ENCODE measurements at places on chromosomes 11 and 22. TPM values are rescaled to one million over a fixed set of nuclear protein-coding genes. Genes with fewer than 3 reads are reported as not detected.

TNNT3 gene
- total RNA-seq: not detected

SGSM1 gene
- 0.07 TPM for total RNA-seq

STIM1 gene
- total RNA-seq: 60.1 TPM

DNA sequence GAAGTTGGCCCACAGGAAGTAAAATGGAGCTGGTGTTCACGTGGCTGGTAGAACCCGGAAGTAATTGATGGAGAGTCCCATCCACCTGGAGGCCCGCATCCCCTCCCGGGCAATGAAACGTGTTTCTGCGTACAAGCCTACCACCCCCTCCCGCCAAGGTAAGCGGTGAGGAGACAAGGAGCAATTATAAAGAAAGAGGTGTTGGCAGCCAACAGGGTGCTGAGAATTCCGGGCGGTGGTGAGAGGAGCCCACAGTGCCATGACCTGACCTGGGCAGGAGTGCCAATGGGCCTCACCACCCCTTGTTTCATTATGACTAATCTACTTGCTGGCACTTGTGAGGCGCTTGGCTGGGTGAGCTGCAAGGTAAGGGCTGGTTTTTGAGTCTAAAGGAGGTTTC, 83.8 kb upstream of the BID start:
- no peak overlapping the region for H3K4me3 ChIP-seq
- H3K36me3 ChIP-seq: no peaks in the 10 kb centered on the region
- no peak for DNase-seq
- H3K27ac ChIP-seq: no peak overlapping the region

GRCh38 chr22:44329179-44329796, 16.5 kb upstream of the SHISAL1 start:
- H3K36me3 ChIP-seq: no peaks in the 10 kb centered on the region
- no peak overlapping the region for H3K27ac ChIP-seq
- H3K4me1 ChIP-seq: no peaks in the 10 kb centered on the region
- peaks cover 66% of the 10 kb centered on the region for H3K27me3 ChIP-seq
- peak; percentile 51 for DNase-seq
- H3K4me3 ChIP-seq: no peak overlapping the region

DNA sequence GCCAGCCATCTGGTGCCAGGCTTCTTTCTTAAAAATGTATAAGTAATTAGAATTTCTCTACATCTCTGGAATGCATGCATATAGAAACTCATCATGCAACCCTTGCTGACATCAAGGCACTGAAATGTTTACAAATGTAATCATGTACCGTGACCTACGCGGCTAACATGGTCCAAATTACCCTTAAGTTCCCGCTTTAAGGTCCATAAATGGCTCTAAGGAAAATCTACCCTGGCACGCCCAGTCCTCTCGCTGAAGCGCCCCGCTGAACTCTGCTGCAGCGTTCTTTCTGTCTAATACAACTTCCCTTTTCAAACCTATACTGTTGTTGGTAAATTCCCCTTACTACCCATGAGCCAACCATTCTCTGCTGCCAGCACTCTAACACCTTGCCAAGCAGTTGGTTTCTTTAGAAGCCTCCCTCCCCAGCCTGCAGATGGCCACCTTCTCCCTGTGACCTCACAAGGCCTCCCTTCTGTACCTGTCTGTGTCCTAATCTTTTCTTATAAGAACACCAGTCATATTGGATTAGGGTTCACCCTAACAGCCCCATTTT, 13.5 kb upstream of the HMOX1 start:
- H3K36me3 ChIP-seq: peaks cover 8% of the 10 kb centered on the region
- H3K4me1 ChIP-seq: peaks cover 16% of the 10 kb centered on the region

DNA sequence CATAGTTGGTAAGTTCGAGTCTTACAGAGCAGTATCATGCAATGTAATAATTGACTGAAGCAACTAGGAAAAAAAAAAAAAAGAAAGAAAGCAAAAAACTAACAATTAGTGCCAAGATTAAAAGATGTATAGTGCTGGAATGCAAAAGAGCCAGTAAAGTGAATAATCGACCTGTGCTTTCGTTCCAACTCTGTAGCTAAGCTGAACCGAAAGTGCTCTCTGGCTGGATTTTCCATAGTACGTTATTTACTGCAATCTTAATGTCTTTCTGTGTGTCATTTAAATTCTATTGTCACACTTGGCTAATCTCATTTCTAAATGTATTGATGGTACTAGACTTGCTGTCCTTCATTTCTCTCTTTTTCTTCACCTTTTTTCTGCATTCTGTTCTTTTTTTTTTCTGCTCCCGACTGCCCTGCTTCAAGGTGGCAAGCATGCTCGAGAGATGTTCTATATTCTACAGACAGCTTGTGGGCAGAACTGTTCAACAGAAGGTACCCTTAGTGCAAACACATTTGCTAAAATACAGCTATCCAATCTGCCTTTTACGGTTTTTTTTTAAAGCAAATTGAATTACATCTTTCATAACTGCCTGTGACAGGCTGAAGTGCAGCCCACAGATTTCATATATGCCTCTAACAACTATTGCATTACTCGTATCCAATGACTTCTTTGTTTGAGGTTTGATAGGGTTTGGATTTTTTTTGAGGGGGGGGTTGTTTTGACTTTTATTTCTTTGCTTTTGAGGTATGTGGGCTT, 204.2 kb upstream of the MTNR1B start:
- no peaks in the 10 kb centered on the region for H3K4me1 ChIP-seq
- no peak overlapping the region for H3K27ac ChIP-seq
- H3K36me3 ChIP-seq: no peaks in the 10 kb centered on the region
- no peak overlapping the region for H3K4me3 ChIP-seq

DNA sequence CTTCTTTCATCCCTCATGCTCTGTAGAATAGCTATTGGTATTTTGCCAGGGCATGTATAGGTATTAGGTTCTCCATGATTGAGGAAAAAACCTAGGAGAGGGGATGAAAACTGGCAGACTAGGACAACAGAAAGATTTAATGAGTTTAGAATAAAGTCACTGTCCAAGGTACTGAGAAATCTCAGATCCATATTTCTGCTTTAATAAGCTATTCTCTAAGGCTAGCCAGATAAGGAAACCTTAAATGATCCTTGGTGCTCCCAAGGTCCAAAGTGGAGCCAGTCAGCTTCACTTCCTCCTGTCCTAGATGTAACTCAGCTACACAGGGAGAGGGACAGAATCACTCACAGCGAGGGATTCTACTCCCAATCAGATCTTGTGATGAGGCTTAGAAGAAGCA, 13.7 kb upstream of the CSNK2A3 start:
- no peaks in the 10 kb centered on the region for H3K4me1 ChIP-seq
- no peak for DNase-seq
- no peaks in the 10 kb centered on the region for H3K36me3 ChIP-seq
- H3K4me3 ChIP-seq: no peak overlapping the region
- no peaks in the 10 kb centered on the region for H3K27me3 ChIP-seq

DNA sequence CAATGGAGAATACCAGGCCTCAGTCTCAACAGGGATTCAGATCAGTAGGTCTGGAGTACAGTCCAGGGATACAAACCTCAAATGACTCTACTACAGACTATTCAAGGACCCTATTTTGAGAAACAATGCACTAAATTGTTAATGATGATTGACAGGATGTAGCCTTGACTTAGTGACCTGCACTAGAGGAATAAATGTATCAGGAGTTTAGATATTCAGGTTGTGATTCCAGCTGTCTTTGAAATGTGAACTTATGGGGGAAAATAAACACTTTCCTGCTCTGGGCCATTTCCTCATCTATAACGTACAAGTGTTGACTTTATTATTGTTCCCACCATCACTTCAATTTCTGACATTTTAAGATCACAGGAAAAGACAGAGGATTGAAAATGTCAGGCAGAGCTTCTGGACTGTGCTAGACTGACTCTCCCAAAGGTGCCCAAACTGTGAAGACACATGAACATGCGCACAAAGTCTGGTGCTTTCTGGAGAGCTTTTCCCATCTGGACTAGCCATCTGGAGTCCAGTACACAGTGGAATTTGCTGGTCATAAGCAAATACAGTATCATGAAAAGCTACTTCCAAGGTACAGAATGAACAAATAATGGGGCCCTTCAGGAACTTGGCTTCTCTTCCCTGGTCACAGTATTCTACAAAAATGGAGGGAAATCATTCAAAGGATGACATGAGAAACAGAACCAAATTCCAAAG, 110.4 kb downstream of the USP35 start:
- peaks cover 14% of the 10 kb centered on the region for H3K4me1 ChIP-seq
- no peak for DNase-seq
- no peak overlapping the region for H3K4me3 ChIP-seq
- no peak overlapping the region for H3K27ac ChIP-seq
- H3K36me3 ChIP-seq: no peaks in the 10 kb centered on the region
- H3K27me3 ChIP-seq: no peaks in the 10 kb centered on the region

DNA sequence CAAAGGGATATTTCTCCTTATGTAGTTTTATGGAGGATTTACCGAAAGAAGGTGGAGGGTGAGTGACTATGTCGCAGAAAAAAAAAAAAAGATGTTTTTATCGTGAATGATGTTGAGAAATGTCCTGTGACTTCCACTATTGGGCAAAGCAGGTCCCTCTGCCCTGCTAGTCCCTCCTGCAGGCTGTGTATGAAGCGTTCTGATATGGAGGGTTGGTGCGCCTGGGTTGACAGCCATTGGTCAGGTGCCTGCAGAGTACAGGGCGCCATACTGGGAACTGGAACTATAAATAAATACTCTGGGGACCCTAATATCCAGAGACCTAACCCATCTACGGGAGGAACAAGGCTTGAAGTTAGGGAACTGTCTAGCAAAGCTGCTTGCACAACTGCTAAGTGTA, 1.5 kb downstream of the IL17RA start:
- H3K4me3 ChIP-seq: peak overlapping the region; percentile 89
- peaks cover 13% of the 10 kb centered on the region for H3K4me1 ChIP-seq
- H3K27ac ChIP-seq: no peak overlapping the region
- DNase-seq: no peak
- peaks cover 23% of the 10 kb centered on the region for H3K36me3 ChIP-seq

GRCh38 chr11:73249304-73249703, 22.8 kb upstream of the P2RY6 start:
- H3K4me3 ChIP-seq: no peak overlapping the region
- no peak overlapping the region for H3K27ac ChIP-seq
- peaks cover 10% of the 10 kb centered on the region for H3K4me1 ChIP-seq
- no peak for DNase-seq

- H3K36me3 ChIP-seq: no peaks in the 10 kb centered on the region
- H3K4me3 ChIP-seq: no peak overlapping the region
- H3K27ac ChIP-seq: no peak overlapping the region
These were observed 58.9 kb downstream of the LDLRAD3 start for GRCh38 chr11:36002796-36003195.

GRCh38 chr11:112555491-112556364, 295.1 kb upstream of the PLET1 start:
- H3K4me1 ChIP-seq: no peaks in the 10 kb centered on the region
- no peak overlapping the region for H3K27ac ChIP-seq
- peaks cover 33% of the 10 kb centered on the region for H3K27me3 ChIP-seq
- no peak overlapping the region for H3K4me3 ChIP-seq

- H3K4me3 ChIP-seq: no peak overlapping the region
- no peak for DNase-seq
- no peaks in the 10 kb centered on the region for H3K36me3 ChIP-seq
- H3K27ac ChIP-seq: no peak overlapping the region
These were observed 227.3 kb upstream of the ARHGAP42 start for GRCh38 chr11:100459811-100460210.

DNA sequence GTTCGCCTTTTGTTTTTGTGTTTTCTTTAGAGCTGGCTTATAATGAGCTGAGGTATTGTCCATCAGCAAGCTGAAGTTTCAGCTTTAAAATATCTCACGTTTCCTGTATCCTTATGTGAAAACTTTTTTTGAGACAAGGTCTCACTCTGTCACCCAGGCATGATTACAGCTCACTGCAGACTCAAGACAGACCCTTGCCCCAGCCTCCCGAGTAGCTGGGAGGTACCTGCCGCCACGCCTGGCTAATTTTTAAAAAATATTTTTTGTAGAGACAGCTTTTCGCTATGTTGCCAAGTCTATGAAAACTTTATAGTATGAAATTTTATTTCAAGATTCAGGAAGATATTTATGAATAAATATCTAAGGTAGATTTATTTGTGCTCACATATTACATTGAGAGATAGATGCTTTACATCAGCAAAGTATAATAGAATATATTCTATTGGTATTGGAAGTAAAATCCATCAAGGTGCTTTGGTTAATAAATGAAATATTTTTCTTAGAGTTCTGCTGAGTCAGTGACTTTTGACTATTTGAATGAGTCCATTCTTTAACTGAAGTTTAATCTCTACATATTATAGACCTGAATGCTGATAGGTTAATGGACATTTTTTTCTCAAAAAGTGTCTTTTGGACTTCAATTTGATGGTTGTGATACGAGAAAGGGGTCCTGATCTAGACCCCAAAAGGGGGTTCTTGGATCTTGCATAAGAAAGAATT, 10.2 kb downstream of the KREMEN1 start:
- no peak for DNase-seq
- H3K36me3 ChIP-seq: no peaks in the 10 kb centered on the region
- H3K27ac ChIP-seq: no peak overlapping the region
- no peak overlapping the region for H3K4me3 ChIP-seq
- no peaks in the 10 kb centered on the region for H3K27me3 ChIP-seq

All from Calu3 (cell line).